ENCODE measurements at places on chromosomes 1 and 21.
A peak's percentile ranks its signal among the peaks of the same experiment; 100 is the strongest.

DNA sequence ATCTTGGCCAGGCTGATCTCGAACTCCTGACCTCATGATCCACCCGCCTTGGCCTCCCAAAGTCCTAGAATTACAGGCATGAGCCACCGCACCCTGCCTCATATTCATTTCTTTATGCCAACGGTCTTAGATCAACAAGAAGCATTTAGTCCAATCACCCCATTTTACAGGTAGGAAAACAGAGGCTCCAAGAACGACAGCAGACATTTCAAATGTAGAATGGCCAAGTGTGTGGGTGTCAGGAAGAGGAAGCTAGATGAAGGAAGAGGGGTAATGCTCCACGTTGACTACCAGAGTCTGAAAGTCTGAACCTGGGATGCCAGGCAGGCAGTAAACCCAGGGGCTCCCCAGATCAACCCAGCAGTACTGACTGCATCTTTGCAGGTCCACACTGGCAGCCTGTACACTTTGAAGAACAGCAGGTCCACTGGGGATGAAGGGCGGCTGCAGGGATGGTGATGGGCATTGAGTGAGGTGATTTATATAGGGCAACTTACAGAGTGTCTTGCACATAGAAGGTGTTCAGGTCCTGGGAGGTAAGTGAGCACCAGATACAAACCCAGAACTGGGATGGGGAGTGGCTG lies 120.2 kb downstream of the EPHB2 start:
- no peak for DNase-seq

GRCh38 chr1:1937061-1937460 lies 18.0 kb upstream of the TMEM52 start:
- DNase-seq: no peak

GRCh38 chr1:182268669-182269068 lies 122.9 kb downstream of the GLUL start:
- DNase-seq: no peak

- DNase-seq: no peak
Measured at GRCh38 chr1:198435056-198435455, 105.4 kb downstream of the ATP6V1G3 start.

DNA sequence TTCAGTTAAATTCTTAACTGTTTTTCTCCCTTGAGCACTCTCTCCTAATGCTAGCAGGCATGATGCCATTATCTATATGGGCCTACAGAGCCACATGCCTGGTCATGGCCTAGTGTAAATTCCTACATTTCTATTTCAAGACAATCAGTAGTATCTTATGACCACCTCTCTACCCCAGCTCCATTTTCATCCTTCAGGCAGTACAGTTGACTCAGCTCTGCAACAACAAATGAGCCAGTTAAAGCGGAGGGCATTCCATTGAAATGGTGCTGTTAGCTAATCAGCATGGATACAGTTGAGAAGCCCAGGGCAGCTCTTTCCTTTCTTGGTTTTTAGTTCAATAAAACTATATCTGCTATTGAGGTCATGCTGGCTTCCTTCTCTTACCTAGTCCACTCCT lies 150.0 kb downstream of the PPP1R12B start:
- DNase-seq: peak; percentile 86

GRCh38 chr1:72601035-72601674 lies 318.8 kb upstream of the NEGR1 start:
- DNase-seq: no peak

- DNase-seq: no peak
Measured at GRCh38 chr21:33412832-33413519, 9.8 kb downstream of the IFNGR2 start.

DNA sequence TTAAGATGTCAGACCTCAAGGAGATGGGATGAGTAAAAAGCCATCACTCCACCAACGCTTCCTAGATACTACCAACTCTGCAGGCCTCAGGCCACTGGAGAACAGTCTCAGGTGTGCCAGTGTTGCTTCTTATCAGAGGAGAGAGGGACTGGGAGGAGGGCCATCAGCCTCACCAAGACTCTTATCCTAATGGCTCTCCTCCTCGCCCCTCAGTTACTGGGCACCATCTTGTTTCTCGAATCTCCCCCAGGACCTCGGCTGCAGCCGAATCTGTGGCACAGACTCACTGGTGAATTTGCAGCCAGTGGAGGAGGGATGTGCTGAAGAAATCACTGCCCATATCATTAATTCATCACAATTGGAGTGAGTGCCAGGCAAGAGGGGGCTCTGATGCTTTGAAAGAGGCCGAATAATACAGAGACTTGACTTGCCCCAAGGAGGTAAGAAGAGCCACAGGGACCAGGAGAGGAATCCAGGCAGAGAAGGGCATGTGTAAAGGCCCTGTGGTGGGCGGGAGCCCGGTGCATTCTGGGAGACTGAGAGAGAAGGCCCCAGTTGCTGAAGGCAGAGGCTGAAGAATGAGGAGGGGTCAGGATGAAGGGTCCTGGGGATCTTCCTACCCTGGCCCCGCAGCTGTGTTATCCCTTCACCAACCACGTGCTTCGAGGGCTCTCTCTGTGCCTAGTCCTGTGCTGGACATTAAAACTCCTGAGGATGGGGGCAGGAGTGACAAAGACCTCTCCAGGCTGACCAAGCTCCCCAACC lies 129.8 kb downstream of the PTPRU start:
- no peak for DNase-seq

- peak; percentile 50 for DNase-seq
Measured at GRCh38 chr1:236489710-236490377, 33.9 kb upstream of the LGALS8 start.

DNA sequence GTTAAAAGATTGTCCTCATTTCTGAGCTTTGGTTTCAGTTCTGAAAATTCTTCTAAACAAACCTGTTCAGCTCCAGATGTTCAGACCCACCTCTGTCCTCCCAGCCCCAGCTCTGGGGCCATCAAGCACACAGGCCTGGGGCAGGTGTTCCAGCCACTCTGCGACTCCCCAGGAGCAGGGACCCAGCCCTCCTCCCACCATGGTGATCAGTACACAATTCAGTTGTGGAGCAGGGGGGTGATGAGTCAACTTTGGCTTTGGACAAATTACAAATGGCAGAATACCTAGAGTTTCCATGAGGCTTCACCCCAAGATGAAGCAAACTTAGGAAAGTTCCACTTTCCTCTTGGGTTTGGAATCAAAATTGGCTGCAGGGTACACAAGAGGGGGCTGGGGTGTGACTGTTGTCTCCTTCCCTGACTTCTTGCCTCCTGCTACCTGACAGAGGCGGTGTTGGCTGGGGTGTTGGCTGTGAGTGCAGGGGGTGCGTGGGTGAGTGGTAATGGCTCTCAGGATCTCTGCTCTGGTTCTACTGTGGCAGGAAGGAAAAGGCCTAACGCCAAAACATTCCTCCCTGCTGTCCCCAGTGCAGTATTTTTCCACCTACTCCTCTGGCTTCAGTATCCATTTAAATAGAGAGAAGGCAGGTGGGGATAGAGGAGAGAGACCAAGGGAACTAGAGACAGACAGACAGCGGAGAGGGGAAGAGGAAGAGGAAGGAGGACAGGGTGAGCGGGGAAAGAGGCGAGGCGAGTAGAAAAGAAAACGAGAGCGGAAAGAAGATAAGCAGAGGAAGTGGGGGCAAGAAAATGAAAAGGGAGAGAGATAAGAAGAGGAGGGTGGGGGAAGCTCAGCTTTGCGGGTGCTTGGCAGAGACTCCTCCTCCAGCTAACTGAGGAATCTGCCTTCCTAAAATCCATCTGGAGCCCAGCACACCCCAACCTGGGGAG lies 20.6 kb upstream of the LRRN2 start:
- DNase-seq: no peak

DNA sequence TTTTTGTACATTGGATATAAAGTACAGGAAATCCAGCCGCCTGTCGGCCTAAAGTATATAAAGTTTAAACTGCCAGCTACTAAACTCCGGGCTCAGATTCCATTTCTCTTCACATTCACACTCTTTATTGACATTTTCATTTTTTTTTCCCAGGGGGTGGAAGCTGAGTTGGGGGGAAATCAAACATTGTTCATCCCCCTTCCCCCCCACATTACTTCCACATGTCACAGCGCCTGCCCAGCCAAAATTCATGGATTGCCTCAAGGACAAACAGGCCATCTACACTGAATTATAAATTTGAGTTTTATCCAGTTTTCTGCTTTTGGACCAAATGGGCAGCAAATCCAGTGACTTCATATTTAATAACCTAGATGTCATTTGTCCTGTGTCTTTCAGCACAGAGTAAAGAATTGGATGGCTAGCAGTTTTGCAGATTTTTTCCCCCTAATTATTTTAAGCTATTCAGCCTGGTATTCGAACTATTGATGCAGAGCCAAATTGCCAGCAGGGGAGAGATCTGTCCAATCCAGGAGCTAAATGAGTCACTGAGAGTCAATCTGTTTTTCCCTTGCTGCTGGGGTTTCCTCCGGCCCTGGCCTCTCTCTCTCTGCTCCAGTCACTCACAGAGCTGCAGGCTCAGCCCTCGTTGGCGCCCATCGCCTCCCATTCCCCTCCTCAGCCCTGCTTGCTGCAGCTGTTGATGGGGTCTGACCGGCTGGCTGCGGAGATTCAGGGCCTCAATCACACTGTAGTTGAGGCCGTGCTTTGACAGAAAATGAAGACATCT lies 98.0 kb downstream of the LMO4 start:
- no peak for DNase-seq

DNA sequence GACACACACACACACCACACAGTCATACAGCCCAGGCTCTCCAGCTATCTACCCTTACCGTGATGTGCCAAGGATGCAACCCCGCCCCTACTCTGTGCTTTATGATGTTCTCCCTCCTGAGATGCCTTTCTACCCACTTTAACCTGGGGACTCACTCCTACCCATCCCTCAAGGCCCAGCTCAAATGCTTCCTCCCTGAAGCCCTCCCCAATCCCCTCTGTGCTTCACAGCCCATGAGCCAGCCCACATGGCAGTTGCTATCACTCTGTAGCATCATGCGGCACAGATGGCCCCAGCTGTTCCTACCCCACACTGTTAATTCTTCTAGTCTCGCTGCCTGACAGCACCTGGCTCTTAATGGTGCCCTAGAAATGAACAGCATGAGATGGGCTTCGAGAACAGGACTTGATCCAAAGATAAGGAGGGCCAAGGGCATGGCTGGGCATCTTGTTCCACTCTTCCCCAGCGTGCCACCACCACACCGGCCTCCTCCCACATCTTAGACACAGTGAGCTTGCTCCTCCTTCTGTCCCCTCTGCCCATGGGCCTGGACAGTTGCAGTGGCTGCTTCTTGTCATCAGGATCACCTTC lies 109.8 kb downstream of the GLIS1 start:
- no peak for DNase-seq

- no peak for DNase-seq
Measured at GRCh38 chr21:34514576-34515115, 2.6 kb upstream of the KCNE1 start.

GRCh38 chr1:94385308-94385929 lies 32.8 kb upstream of the ABCD3 start:
- DNase-seq: no peak

DNA sequence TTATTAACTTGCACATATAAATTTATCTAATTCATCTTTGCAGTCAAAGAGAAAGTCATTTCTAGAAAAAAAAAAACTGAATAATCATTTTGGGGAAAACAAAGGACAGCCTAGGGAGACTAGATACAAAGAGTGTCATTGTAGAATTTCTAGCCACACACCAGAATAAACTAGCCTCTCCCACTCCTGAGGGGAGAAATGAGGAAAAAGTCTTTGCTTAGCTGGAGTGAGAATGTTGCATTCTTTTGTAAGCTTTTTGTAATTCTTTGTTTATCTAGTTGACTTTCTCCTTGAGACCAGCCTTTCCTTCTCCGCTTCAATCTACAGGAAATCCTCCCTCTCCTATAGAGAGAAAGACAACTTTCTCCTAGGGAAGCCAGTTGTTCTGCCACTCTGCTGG lies 15.9 kb upstream of the CGN start:
- DNase-seq: peak; percentile 91

GRCh38 chr1:3038571-3039181 lies 17.4 kb downstream of the ACTRT2 start:
- DNase-seq: no peak

- DNase-seq: no peak
Measured at GRCh38 chr1:207959141-207959825, 48.4 kb upstream of the CD34 start.

DNA sequence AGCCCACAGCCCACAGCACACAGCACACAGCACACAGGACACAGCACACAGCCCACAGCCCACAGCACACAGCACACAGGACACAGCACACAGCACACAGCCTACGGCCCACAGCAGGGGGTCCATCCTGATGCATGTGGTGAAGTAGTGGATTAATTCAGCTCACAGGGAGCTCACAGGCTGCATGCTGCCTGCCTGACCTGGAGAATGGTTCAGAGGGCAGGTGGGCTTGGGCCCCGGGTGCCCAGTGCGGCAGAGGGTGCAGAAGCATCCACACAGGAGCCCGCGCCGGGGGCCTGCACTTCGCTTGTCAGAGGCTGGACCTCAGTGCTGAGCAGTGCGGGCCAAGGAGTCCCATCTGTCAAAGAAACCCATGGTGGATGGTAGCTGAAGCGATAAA lies 21.1 kb upstream of the AJAP1 start:
- no peak for DNase-seq

GRCh38 chr1:19505693-19506457 lies 20.5 kb upstream of the CAPZB start:
- no peak for DNase-seq

- no peak for DNase-seq
Measured at GRCh38 chr1:200917291-200917817, 22.7 kb downstream of the INAVA start.

DNA sequence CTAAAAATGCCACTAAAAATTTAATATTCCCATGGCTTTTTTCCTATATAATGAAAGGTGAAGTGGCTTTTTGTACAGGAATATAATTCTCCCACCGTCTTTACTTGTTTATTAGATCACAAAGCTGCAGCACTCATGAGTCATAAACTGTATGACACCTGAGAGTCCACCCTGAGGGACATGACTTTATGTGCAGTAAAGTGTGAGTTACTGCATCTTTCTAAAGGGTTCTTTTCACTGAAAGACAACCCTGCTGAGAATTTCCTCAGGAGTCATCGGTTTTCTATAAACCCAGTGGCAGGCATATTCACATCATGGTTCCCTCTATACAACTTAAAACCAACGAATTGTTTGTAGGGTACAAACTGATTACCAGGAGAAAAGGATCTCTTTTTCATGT lies 77.4 kb downstream of the APP start:
- no peak for DNase-seq

- DNase-seq: no peak
Measured at GRCh38 chr1:160144921-160145320, 6.5 kb upstream of the ATP1A4 start.

GRCh38 chr1:101237229-101237837 lies 514 bp downstream of the S1PR1 start:
- no peak for DNase-seq

DNA sequence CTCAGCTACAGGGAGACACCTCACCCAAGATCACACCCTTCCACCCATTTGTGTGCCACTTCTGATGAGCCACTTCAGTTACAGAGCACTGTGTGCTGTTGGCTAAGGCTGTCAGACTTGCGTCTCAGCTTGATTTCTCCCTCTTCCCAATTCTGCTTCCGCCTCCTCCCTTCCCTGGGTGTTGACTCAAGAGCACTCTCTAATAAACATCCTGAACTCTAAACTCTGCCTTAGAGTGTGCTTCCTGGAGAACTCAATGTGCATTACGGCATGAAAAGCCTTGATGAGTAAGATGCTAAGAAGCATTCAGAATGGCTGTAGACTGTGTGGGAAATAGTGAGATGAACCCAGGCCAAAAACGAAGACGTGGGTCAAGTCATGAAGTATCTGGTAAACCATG lies 54.9 kb upstream of the S1PR1 start:
- no peak for DNase-seq

- no peak for DNase-seq
Measured at GRCh38 chr21:22885079-22885478, 1886.9 kb downstream of the NCAM2 start.

Data from foreskin melanocyte (primary cell).